ENCODE measurements at places on chromosomes 7 and 10.

DNA sequence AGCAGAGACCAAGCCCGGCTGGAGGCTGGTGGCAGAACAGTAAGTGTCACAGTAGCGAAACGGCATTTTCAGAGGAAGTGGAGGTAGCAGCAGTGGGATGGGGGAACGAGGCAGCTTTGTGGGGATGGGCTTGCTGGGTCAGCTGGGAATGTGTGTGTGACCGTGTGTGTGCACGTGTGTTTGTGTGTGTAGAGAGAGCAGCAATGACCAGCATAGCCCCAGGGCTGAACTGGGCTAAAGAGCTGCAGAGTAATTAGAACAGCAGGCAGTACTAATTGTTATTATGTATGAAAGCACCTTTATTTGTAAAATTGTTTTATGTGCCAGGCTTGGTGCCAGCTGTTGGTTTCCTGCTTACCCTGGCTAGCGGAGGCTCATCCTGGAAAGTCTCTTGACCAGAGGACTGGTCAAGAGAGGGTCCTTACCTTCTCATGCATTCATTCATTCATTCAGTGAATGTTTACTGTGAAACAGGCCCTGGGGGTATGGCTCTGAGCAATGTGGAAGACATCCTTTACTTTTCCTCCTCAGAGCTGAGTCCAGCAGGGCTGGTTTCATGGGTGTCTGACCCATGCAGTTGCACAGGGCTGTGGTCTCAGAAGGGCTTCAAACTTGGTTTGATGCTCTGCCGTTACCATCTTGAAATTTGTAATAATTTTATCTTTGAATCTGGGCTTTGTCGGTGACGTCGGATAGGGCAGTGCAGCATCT is 184.6 kb downstream of the SEC23IP start:
- DNase-seq = no peak

- no peak for DNase-seq
Measured at GRCh38 chr10:69331161-69331560, 52.9 kb downstream of the HK1 start.

GRCh38 chr7:106795084-106795876 is 69.8 kb upstream of the PIK3CG start:
- no peak for DNase-seq

DNA sequence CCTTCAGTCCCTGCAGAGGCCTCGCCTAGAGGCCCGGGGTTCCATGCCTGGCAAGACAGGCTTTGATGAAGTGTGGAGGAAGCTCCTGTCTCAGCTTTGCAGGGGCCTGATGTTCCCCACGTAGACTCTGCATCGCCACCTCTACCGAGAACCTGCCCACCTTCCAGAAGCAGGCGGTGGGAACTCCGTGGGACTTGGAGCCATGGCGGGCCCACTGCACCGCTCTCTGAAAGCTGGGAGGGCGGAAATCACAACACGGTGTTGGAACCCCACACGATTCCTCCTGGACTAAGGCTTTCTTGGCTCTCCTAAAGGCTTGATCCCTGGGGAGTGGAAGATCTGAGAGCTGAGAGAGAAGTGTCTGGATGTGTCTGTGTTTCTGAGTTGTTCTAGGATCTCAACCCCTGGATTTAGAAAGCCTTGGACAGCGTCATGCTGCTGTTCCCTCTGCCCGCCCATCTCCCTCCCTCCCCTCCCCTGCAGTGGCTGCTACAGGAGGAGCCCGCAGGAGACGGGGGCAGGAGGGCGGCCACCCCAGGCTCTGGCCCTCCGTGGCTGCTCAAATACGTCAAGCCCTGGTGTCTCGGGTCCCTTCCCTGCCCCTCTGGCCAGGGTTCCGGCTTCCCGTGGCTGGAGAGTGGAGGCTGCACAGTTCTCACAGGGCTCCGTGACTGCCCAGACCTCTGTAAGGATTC is 79.7 kb downstream of the VIPR2 start:
- no peak for DNase-seq

DNA sequence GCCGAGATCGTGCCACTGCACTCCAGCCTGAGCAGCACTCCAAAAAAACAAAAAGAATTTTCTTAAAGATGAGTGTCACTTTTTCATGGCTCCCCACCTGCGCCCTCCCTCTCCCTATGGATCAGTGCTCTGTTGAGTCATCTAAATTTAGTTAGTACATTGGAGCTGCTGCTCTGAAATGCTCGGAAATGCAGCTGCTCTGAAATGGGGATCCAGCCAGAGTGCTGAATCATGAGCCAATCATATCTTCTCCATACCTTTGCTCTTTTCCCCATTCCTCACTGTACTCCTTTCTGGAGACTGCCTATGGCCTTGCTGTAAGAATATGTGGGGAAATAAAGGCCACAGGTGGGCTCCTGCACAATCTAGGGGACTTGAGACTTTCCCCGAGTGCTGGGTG is 188.8 kb downstream of the ZNF438 start:
- DNase-seq = no peak
